ENCODE measurements at places on chromosomes 2 and 18.
A peak's percentile ranks its signal among the peaks of the same experiment; 100 is the strongest.

DNA sequence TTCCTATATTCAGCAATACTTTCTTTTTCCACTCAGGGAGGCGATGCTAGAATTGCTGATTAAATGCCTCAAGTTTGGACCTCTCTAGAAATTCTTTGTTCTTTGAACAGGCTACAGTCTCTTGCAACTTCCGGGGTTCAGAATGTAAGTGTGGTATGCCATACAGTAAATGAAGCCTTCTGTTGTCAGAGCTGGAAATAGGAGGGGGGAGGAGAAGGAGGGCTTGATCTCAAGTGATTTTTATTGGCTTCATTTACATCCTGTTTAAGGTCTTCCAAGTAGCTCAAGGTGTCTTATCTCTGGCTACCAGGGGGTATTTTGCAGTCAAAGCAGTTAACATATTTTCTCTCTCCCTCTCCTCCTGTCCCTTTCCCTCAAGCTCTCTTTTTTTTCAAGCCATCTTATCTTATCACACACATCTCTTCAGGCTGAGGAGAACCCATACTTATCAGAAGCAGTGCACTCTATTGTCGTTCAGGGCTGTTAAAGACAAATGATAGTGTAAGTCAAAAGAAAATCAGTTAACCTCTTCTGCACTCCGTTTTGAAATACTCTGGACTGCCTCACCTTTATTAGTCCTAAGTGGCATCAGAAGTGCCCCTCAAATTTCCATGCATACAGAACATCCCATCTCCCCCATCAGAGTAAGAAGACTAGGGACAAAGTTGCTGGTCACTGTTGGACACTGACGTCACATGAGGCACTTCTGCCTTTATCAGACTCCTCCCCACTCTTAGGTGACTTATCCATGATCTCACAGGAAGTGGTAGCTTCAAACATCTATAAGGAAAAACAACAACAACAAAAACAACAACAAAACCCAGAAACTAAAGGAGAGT is 112.2 kb downstream of the ZNF521 start:
- DNase-seq, result no peak

DNA sequence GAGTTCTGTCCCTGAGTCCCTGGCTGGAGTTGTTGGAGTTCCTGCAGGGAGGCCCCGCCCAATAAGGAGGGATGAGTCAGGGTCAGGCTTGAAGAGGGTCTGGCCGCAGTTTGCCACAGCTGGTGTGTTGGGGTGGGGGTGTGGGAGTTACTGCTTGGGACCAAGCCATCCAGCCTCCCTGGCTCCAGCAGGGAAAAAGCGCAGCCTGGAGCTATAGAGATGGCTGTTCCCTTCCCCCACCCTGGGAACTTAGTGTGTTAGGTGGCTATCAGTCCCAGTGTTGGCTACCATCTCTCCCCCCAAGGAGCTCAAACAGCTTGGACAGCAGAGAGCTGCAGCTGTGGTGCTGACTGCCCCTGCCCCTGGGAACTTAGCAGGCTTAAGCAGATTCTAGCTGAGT is 13.2 kb upstream of the TANK start:
- DNase-seq, result no peak

DNA sequence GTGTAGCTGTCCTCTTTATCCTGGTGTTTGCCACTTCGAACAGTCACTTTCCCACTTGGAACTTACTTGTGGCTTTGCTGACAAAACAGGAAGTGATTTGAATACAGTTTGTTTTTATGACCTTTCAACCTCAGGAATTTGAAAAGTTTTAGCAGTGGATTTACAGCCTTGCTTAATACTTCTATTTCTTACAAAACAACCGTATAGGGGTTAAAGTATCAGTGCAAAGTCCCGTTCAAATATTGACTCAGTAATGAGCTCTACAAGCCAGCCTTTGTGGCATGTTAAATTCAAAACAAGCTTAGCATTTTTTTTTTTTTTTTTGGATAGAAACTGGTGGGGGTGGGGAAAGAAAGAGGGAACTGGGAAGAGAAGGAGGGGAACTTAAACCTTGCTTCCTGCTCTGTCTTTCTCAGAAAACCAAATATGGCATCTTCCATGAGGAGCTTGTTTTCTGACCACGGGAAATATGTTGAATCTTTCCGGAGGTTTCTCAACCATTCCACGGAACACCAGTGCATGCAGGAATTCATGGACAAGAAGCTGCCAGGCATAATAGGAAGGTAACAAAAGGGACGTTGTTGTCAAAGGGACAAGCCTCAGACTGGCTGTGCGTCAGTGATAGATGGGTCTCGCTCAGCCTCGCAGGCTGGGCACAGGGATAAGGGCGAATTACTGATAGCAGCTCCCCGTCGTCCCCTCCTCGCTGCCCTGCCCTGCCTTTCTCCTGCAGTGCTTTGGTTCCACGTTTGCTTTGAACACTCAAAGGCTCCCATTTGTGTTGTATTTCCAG is at the start of gene HNMT:
HNMT (plus strand) TSS at position 408 of the 793 bp plus-strand sequence; CDS start at position 427, 19 bp downstream.
- peak; percentile 61 for DNase-seq

GRCh38 chr18:10951631-10952544 is 197.5 kb downstream of the PIEZO2 start:
- no peak for DNase-seq

GRCh38 chr2:33011373-33011772 is 64.6 kb downstream of the LTBP1 start:
- no peak for DNase-seq

DNA sequence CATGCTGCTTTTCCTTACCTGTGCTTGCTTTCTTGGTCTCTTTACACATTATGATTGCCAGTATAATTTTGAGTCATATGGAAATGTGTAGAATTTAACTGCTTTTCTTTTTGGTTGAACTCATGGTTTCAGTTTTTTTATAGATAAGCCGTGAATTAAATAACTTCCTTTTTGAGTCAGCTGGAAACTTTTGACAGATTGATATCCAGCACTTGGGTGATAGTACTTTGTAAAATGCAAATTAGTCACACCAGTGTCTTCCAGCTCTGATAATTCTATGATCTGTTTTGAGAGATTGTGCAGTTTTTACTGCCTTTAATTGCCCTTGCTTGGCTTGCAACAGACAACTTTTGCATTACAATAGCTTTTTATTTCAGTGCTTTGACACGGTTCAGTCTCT is 86.4 kb downstream of the NCOA1 start:
- no peak for DNase-seq

Data from retina (tissue), 1 donor.